ENCODE measurements at places on chromosomes 1 and 21.

DNA sequence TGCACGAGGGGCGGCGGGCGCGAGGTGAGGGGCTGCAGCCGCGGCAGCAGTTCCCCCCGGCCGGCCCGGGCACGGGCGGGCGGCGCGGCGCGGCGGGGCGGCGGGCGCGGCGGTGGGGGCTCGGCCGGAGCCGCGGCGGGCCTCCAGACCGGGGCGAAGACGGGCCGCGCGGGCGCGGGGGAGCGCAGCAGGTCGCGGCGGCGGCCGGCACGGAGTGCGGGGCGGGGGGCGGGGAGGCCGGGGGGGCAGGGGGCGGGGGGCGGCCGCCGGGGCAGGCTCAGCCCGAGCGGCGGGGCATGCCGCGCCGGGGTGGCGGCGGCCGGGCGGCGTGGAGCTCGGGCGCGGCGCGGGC, 311 bp downstream of the IRF2BP2 start:
- no peak for DNase-seq

GRCh38 chr1:97906567-97907241, 14.1 kb downstream of the DPYD start:
- DNase-seq: no peak

DNA sequence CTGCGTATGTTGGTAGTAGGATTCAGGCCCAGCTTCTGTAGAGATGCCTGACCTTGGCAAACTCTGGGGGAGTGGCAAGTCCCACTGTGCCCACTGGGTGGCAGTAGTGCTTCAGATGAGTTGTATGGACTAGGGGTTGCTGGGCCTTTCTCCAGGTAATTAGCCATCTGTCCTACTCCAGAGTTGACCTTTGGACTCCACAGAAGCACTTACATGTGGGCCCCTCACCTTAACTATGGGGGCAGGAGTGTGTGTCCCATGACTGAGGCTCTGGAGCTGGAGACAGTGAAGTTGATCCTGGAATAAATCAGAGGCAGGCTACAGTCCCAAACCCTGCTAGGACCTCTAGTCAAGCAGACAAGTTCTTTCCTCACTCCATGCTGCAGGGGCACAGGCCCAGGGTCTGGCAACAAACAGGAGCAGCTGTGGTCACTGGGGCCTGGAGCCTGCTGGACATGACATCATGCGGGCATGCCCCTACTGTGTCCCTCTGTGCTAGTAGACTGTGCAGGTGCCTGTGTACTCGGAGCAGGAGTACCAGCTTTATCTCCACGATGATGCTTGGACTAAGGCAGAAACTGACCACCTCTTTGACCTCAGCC, 4.6 kb downstream of the DMAP1 start:
- DNase-seq: peak; percentile 70

DNA sequence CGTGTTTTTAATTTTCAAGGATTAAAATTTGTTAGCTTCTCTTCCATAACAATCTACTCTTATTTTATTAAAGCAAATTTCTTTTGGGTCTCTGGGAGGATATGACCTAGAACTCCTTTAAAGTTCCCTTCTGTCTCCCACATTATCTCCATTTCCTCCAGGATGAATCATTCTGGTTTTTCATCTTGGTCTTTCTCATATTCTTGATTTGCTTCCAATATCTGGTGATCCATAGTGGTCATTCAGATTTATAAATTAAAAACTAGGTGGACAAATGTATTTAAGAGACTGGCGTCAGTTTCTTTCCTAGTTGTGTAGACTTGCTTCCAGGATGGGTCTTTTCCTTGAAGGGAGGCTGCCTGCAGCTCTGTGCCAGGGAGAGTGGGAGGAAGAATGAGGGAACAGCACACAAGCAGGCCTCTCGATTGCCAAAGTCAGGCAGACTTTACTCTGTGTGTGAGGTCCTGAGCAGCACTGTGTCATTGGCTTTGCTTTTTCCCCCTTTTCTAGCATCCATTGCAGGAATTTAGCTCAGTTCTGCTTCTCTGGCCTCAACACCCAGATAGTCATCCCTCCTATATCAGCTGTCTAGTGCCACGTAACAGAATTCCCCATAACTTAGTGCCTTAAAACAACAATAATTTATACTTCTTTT, 48.1 kb upstream of the FOXO6 start:
- no peak for DNase-seq

DNA sequence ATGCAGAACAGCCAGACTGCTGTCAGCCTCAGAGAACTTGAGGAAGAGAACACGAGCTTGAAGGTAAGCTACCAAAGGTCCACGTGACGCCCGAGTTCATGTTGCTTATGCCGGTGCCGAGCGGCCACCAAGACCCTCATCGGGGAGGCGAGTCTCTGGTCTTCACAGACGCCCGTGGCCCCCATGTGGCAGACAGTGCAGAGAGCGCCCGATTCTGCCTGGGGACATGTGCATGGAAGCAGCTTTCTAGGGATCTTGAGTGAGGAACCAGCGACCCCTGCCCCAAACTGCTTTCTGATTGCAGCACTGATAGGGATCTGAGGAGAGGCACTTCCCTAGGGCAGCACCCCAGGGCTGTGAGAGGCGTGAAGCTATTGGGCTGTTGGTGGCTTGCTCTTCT, 56.3 kb upstream of the DIP2A start:
- no peak for DNase-seq

- no peak for DNase-seq
Measured at GRCh38 chr1:27333717-27334279, 8.0 kb upstream of the SYTL1 start.

- no peak for DNase-seq
Measured at GRCh38 chr1:11320153-11320936, 47.3 kb downstream of the UBIAD1 start.

DNA sequence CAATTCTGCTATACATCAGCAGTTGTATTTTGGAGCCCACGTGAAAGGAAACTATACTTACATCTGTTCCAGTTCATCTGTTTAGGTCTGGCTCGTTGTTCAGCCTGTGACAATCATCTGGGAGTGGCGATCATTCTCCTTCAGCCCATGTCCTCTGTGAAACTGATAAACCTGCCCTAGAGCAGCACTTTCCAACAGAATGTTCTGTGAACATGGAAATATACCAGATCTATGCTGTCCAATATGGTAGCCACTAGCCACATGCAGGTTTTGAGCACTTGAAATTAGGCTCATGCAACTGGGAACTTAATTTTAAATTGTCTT, 24.5 kb upstream of the COQ8A start:
- no peak for DNase-seq

DNA sequence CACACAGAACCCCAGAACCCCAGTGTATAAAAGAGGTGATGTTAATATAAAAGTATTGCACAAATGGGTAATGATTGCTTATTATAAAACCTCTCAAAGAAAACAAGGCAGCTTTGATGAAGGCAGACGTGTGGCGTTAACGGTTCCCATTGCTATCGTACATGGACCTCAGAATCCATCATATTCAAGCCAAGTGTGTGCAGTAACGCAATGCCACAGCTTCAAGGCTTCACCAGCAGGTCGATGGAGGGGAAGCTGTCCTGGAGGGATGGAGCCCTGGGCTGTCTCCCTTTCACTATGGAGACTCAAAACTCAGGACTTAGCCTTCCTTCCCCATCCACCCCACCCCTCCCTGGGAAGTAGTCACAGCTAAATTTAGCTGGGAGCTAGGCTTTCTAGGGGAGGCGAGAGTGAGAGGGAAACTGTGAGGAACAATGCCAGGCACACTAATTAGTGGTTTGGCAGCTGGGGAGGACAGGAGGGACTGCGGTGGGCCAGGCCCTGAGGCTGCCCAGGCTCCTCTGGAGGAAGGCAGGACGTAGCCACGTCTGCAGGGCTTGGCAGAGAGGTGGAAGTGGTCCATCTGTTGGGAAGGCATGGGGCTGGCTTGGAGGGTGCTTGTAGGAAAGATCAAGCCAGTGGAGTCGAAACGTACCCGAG, 121.2 kb downstream of the HMGB4 start:
- no peak for DNase-seq

DNA sequence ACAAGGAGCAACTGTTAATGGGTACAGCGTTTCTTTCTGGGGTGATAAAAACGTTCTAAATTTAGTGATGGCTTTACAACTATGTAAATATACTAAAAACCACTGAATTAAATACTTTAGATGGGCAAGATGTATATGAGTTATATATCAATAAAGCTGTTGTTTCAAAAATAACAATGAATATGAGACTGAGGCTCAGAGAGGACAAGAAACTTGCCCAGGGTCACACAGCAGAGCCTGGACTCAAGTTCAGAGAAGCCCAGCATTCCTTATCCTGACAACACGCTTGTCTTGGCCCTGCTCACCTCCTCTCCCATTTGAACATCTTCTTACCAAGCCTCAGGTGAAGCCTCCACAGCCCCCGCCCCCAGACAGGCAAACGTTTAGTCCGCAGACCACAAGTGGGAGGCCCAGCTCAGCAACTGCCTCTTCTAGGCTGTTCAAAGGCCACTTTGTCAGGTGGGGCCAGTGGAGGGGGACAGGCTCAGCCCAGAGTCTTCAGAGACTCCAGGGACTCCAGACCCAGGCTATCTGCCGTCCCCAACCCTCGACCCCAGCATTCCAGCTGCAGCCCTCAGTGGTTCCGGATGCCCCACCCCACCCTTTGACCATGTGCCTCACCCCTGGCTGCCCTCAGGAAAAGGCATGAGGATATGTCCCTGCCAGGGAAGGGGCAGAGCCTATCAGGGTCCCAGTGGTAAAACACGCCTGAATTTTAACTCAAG, 17.9 kb downstream of the SDC3 start:
- DNase-seq: no peak

- no peak for DNase-seq
Measured at GRCh38 chr1:230141021-230141648, 74.1 kb downstream of the GALNT2 start.

All from NCI-H748 treated with DMSO at 0.1 percent for 48 hours (cell line).